ENCODE measurements at places on chromosomes 12 and 14.

GRCh38 chr14:64504897-64505794 lies 576 bp downstream of the ZBTB1 start:
- peak; percentile 93 for DNase-seq

DNA sequence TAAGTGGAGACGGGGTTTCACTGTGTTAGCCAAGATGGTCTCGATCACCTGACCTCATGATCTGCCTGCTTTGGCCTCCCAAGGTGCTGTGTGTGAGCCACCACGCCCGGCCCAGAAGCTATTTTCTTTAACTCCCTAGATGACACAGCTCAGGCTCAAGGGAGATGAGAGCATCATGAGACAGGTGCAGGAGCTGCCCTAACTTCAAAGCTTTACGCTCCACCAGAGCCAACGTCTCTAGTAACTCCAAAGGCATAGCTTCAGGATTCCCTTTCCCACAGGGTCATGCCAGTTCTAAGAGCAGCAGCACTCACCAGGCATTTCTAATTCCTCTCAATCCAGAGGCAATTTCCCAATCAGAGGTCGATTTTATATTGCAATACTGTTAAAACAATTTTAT lies 21.0 kb downstream of the NDUFA12 start:
- no peak for DNase-seq

- DNase-seq: no peak
Observed at GRCh38 chr12:32273063-32273522, 126.3 kb upstream of the FGD4 start.

- DNase-seq: no peak
Observed at GRCh38 chr14:33634631-33635030, 316.2 kb downstream of the EGLN3 start.

DNA sequence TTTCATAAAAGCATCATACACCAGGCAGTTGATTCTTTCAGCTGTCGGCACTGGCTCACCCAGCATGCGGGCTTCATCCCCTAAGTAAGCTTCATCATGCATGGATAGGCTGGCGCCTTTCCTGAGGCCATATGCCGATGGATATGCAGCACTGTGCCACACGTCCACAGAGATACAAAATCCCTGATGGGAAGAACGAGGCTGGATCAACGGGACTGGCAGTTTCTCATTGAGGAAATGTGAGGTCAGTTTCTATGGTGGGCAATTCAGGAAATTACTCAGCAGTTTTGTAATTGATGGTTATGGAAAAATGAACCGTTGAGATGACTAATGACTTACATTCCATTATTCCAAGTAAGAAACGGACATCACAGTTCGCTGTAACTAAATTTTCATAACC lies 453.8 kb downstream of the TMEM121 start:
- no peak for DNase-seq
